ENCODE measurements at places on chromosomes 13 and 19.
A peak's percentile ranks its signal among the peaks of the same experiment; 100 is the strongest.

DNA sequence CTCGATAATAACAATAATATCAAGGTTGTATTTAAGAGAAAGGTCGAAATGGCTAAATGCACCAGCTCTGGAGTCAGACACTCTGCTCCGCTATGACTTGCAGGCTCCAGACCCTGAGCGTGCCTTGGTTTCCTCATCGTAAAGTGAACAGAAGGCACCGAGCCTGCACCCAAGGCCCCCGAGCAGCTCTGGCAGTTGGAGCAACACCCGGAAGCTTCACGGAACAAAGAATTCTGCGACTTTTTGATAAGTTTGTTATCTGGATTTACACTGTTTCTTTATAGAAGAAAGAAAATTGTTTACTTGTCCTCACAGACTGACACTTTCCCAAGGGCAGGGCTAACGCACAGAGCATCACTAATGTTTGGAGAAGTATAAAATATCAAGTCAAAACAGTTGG, 4.4 kb downstream of the GRTP1 start:
- DNase-seq, result no peak

DNA sequence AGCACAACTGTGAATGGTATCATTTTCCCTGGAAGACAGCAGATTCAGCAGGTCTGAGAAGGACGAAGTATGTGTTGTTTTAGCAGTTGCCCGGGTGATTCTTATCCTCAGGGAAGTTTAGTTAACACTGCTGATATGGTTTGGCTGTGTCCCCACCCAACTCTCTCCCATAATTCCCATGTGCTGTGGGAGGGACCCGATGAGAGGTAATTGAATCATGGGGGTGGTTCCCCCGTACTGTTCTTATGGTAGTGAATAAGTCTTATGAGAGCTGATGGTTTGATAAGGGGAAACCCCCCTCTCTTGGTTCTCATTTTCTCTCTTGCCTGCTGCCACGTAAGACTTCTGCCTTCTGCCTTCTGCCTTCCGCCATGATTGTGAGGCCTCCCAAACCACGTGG, 81.0 kb upstream of the UBAC2 start:
- no peak for DNase-seq

- peak; percentile 67 for DNase-seq
These were observed 60.1 kb downstream of the DCT start for GRCh38 chr13:94419304-94419924.

- DNase-seq, result no peak
These were observed 53.8 kb downstream of the RNF6 start for GRCh38 chr13:26168237-26168814.

DNA sequence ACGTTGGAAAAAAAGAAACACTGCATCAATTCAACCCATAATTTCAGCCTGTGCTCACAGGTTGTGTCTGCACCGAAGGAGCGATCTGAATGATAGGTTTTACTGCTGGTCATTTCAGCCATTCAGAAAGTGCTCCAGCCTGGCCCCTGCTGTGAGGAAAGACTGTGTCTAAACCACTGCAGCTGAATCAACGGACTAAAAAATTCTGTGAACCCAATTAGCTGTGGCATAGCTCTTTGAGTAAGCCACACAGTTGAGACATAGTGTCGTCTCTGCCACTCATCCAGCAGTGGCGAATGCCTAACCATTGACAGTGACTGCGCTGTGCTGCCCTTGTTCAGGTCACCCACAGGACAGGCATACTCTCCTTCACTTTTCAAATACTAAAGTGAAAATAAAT, 179.8 kb downstream of the COG6 start:
- no peak for DNase-seq

DNA sequence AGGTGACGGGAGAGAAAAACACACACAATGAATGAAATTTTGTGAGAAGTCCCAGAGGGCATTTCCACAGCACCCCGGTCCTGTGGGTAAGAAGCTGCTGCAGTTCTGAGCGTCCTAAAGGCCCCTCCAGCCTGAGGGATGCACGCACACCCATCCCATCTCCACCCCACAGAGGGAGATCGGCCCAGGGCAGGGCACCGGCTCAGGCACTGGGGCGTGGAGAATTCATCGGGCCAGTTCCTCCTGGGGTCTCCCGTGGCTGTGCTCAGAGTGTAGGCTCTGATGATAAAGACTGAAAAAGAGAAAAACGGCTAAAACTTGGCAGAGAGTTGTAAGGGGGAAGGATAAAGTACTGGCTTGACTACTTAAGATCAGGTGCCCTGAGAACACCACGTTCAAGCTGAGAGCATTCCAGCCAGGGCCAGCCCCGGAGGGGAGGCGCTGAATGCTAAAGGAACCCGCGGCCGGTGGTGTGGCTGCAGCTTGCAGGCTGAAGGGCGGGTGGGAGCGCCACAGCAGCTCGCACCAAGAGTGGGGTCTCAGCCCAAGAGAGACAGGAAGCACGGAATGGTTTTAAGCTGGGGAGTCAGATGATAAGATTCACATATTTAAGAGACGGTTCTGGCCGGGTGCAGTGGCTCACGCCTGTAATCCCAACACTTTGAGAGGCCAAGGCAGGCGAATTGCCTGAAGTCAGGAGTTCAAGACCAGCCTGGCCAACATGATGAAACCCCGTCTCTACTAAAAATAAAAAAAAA, 121.9 kb upstream of the SPACA7 start:
- no peak for DNase-seq

DNA sequence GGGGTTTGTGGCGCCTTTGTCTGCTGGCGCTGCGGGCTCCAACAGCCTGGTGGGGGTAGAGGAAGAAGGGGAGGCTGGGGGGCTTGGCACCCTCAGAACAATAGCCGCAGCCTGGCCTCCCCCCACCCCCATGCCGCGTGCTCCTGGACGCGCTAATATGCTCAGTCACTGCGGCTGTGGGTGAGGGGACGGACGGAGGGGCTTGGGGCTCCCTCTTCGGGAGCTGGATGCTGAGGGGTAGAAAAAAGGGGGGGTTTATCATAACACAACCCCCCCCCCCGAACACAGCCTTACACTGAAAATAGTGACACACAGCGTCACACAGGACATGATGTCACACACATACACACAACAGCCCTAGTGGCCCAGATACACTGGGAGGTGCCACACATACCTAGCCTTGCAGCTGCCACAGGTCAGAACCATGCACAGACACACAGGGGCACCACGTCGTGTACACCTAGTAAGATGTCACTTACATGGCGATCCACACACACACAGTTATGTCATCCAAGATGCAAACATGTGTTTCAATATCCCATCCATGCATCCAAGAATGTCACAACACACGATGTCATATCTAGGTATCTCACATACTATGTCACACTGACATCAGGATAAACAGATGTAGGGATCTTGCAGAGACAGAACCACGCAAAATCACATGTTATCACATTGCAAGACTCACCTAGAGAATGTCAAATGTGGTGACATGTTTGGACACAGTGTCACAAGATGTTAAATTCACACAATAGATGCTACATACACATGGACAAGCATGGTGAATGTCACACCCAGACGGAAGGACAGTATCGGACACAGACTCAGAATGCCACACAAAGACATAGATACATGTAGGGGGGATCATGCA, 806 bp downstream of the MAST1 start:
- no peak for DNase-seq

DNA sequence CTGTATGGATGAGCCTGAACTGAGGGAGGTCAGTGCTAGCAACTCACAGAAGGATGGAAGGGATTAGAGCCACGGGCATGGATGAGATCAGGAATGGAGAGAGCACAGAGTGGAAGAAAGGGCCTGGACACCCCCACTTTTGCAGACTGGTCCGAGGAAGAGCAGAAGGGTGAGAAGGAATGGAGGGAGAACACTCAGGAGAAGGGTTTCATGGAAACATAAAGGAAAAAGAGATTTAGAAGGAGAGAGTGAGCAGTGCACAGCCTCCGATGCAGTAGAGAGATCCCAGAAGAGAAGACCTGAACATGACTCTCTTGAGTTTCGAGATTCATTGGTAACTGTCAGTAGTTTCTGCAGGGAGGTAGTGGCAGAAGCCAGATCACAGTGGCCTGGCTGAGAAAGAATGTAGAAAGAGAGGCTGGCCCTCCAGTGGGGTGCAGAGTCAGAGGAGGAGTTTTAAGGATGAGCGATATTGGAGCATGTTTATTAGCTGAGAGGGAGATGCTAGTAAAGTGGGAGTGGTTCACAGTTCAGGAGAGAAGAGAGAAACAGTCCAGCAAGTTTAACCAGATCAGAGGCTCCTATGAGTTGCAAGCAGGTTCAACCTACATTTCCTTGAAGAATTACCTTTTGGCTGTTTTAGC, 108.9 kb downstream of the ZAR1L start:
- DNase-seq, result no peak

DNA sequence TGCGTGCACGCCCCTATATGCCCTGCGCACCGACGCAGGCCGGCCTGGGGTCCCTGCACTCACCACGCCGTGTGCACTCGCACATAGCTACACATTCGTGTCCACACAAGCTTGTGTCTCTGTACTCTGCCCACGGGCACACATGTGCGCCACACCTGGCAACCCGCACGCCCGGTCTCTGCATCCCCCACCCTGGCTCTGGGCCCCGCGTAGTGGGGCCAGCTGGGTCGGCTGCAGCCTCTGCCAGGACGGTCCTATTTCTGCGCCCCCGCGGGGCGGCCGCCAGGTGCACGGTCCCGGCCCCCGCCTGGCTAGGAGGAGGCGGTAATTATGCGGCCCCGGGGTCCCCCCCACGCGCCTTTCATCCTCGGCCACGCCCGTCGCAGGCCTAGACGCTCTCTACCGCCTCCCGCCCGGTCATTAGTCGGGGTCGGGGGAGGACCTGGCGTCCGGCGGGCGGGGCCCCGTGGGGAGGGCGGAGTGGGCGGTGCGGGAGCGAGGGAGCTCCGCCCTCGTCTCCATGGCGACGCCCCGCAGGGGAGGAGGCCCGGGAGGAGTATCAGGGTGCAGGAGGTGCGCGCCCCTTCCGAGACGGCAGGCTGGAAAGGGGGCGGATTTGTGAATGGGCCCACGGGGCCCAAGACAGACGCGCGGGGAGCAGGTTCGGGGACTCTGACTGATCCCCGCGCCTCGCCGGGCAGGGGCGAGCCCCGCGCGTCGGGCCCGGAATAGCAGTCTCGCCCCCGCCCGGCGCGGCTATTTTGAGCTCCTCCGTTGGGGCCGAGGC, 2.8 kb upstream of the CIRBP start:
- peak; percentile 82 for DNase-seq

- peak; percentile 37 for DNase-seq
These were observed 41.2 kb upstream of the USPL1 start for GRCh38 chr13:30576528-30576927.

GRCh38 chr19:27868007-27868406, 1344.9 kb downstream of the UQCRFS1 start:
- no peak for DNase-seq

GRCh38 chr19:40921005-40921897, 39.2 kb upstream of the CYP2A7 start:
- no peak for DNase-seq

GRCh38 chr19:2550431-2551171, 74.7 kb downstream of the GADD45B start:
- no peak for DNase-seq

GRCh38 chr13:111882351-111882750, 184.6 kb upstream of the SOX1 start:
- DNase-seq, result no peak

- DNase-seq, result no peak
These were observed 30.8 kb downstream of the CCNE1 start for GRCh38 chr19:29842471-29843179.

DNA sequence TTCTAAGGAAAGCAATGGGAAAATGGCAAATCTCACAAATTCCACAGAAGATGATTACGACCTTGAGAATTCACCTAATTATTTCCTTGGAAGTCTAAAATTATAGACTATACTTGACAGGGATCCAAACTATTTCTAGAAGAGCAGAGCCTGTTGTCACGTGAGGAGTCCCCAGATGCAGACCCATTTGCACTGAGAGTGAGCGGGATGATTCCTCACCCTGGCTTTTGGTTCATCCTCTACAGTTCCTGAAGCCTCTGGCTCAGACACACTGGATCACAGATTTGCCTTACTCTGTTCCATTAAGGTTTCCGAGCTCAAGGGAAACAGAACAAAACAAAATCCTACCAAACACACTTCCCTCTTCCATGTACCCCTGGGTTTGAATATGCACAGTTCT, 23.0 kb upstream of the CYSLTR2 start:
- no peak for DNase-seq

- no peak for DNase-seq
These were observed 4.1 kb downstream of the ZNRF4 start for GRCh38 chr19:5459360-5459759.

GRCh38 chr19:335486-336066, 9.0 kb downstream of the MIER2 start:
- no peak for DNase-seq

GRCh38 chr13:112453207-112453829, 77.2 kb downstream of the SPACA7 start:
- DNase-seq, result no peak

DNA sequence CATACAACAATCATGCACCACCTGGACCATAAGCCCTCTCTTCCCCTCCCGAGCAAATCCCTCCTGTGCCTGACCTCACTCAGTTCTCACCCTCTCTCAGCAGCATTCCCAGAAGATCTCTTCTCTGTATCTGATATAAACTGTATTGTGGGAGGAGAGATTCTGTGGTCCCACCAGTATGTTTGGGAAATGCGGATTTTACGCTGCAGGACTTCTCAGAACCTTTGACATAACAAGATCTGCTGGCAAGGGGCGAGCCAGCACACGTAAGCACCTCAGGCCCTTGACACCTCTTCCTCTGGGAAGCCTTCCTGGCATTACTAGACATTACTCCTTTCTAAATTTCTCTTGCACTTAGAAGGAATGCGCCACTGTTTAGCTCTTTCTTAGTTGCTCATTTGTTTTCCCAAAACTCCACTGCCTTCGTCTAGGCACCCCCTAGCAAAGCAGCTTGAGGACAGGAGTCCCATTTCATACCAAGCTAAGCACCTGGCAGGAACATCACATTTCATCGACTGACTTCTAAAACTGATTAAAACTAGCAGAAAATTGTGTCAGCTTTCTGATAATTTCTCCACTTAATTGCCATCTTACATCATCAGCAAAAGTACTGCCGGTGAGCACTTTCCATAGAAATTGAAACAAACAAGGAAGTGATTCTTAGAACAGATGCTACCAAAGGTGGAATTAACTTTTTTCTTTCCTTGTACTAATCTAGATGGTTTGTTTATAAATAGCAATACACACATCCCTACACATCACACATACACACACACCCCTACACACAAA, 63.2 kb downstream of the CCDC70 start:
- DNase-seq, result no peak

GRCh38 chr19:940591-941291, 14.9 kb downstream of the ARID3A start:
- peak; percentile 66 for DNase-seq

- no peak for DNase-seq
These were observed 128.7 kb downstream of the UQCRFS1 start for GRCh38 chr19:29084266-29084665.

GRCh38 chr19:27744926-27745768, 1467.8 kb downstream of the UQCRFS1 start:
- DNase-seq, result no peak

Data from T-helper 1 cell (primary cell).